Activated naive CD4-positive, alpha-beta T cell treated with anti-CD3 and anti-CD28 coated beads, Interleukin-2, amount 50 U/mL, for 72 hours (primary cell): ENCODE measurements at places on chromosomes 4 and X. TPM values are rescaled to one million over a fixed set of nuclear protein-coding genes. Genes with fewer than 3 reads are reported as not detected.
A peak's percentile ranks its signal among the peaks of the same experiment; 100 is the strongest.

The MAGEA4 gene
- total RNA-seq = not detected

The TMEM31 gene
- total RNA-seq = 0.49 TPM

The CT45A10 gene
- not detected for total RNA-seq

The GPC3 gene
- 0.66 TPM for total RNA-seq

The SCML1 gene
- 28.3 TPM for total RNA-seq

The KIT gene
- total RNA-seq = 0.08 TPM

The PLCXD1 gene
- total RNA-seq = 118 TPM

The RHOXF1 gene
- 0.80 TPM for total RNA-seq

DNA sequence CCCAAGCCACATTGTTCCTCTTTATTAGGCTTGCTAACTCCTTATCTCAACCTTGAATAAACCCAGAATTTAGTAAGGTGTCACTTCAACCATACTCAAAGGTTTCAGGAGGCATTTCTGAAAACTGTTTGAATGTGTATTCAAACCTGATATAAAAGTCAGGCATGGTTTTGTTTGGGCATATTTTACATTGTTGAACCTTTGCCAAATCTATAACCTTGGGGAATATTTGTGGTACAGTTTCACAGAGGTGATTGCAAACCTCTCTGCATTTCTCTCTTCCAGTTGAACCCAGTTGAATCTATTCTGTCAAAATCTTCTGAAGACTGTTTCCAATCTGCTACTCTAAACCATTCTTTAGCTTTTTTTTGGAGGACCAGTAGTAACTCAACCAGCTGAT lies 409.0 kb downstream of the TECRL start:
- no peak for DNase-seq

DNA sequence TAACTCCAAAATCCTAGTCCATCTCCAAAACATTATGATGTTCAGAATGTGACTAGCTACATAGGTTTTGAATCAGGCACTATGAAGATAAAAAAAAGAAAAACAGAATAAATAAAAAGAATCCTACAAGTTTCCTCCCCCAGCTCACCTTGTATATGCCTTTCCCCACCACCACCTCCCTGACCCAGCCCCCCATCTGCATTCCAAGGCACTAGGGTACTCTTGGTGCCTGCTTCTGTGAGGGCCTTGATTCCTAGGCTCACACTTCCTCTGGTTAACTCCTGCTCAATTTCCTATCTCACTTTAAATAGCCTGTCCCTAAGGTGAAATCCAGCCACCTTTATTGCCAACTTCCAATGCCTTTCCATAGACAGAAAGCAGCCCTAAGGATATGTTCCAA lies 178.7 kb upstream of the ATOH1 start:
- DNase-seq = no peak

- DNase-seq = no peak
Measured at GRCh38 chrX:4708970-4709760, 995.7 kb upstream of the PRKX start.

- no peak for DNase-seq
Measured at GRCh38 chr4:70945452-70946055, 43.4 kb downstream of the MOB1B start.

GRCh38 chr4:182062936-182063335 lies 180.3 kb upstream of the TENM3 start:
- DNase-seq = no peak

- DNase-seq = no peak
Measured at GRCh38 chr4:55437356-55437796, 41.6 kb downstream of the TMEM165 start.

DNA sequence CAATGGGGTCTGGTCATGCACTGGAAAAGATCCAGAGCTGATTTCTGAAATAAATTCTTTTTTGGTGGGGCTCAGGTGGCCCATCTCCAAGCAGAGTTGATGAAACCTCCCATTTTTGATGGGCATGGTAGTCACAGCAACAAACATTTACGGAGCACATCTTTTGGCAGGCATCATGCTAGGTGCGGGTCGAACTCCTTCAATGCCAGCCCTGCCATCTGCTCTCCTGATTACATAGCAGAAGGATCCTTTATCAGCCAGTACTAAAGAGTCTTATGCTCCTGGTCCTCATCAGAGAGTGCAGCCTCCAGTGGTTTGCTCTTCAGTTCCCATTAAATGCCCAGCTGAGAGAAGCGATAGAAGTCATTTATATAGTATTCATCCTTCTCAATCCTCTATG lies 121.7 kb downstream of the GRXCR1 start:
- DNase-seq = no peak

GRCh38 chrX:24842486-24842885 lies 148.8 kb downstream of the POLA1 start:
- DNase-seq = no peak

- peak; percentile 82 for DNase-seq
Measured at GRCh38 chrX:13092455-13092941, 48.1 kb upstream of the FAM9C start.

DNA sequence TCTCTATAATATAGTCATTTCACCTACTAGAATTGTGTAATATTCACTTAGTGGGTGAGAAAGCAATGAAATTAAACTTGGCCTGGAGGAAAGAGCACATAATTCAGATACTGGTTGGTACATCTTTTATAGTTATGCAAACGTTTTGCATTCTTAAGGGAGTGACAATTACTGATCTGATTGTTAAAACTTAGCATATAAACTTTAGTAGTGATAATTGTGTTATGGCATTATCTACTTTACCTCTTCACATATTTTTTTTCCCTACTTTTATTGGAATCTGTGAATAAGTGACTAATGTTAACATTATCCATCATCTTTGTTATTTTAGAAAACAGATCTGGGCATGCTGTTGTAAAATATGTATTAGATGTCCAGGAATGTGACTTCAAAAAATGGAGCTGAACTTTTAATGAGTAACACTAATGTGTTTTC lies 217.4 kb upstream of the GIMD1 start:
- no peak for DNase-seq

DNA sequence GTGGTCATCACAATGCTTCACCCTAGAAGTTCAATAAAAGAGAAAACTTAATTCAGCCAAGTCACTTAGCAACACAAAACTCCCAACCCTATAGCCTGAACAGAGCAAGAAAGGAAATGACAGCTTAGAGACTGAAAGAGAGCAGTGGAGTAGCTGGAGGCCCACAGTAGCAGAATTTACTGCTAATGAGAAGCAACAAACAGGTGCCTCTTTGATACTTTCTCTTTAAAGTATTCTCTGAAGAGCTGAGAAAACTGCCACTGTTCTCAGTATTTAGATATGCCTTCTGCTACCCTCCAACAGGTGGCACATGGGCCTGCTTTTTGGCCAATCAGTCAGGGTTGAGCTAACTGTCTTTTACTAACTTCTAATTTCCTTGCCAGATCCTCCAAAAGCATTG lies 240.0 kb downstream of the GPC3 start:
- DNase-seq = no peak

DNA sequence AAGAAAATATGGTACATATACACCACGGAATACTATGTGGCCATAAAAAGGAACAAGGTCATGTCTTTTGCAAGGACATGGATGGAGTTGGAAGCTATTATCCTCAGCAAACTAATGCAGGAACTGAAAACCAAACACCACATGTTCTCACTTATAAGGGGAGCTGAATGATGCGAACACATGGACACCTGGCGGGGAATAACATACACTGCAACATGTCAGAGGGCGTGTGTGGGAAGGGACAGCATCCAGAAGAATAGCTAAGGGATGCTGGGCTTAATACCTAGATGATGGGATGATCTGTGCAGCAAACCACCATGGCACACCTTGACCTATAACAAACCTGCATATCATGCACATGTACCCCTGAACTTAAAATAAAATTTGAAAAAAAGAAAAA lies 19.5 kb upstream of the CNKSR2 start:
- DNase-seq = no peak

GRCh38 chrX:28966331-28966730 lies 379.1 kb downstream of the IL1RAPL1 start:
- no peak for DNase-seq

GRCh38 chrX:31506360-31506759 lies 434.5 kb upstream of the FTHL17 start:
- DNase-seq = no peak

DNA sequence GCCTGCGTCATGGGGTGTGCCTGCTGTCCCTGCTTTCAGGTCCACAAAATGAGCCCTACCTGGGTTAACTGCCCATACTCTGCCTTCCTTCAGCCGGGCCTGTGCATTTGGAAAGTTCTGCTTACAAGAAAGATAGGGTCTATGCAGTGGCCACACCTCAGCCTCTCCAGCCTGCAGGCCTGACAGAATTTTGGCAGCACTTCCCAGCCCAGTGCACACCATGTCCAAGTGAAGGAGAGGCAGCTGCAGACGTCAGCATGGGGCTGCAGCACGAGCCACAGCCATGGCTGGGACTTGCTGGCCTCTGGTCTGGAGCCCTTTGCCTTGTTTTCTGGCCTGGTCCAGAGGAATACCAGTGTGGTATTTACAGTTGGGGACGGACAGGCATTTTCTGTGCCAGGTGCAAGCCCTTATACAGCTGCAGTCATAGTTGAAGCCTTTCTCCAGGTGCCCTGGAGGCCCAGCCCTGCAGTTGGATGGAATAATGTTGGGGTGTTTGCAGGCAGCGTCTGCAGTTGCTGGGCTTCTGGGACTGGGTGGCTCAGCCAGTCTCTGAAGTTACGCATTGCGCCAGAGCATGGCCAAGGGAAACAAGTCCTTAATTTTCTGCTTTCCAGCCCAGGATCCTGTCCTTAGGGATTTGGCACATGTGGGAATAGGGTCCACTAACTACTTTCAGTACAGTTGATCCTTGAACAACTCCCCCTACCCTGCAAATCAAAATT lies 26.2 kb downstream of the JADE1 start:
- DNase-seq = no peak

- DNase-seq = no peak
Measured at GRCh38 chr4:159016593-159017024, 86.3 kb upstream of the RAPGEF2 start.

- no peak for DNase-seq
Measured at GRCh38 chr4:106809076-106809475, 227.0 kb downstream of the DKK2 start.

DNA sequence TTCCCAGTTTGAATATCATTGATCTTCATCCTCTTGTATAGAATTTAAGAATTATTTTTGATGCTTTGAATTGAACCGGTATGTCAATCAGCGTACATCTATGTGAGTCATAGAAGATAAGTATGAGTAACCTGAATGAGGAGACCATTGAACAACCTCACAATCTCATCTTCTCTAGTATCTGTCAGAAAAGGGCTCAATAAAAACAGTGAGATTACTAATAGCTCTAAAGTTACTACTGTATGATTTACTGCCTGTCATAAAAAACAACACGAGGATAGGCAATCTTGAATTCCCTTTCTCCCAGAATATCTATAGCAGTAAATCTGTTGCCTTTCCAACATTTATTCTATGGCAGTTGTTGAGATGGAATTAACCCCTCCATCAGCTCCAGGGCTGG lies 36.1 kb downstream of the PHOX2B start:
- DNase-seq = no peak

DNA sequence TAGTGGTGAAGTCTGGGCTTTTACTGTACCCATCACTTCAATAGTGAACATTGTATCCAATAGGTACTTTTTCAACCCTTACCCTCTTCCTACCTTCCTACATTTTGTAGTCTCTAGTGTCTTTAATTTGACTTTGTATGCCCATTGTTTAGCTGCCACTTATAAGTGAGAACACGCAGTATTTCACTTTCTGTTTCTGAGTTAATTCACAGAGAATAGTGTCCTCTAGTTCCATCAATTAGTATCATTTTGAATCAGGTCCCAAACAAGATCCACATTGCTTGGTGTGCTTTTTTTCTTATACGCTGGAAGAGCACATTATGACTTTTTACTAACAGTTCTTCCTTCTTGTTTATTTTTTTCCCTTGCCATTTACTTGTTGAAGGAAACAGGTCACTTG lies 176.0 kb upstream of the WDFY3 start:
- no peak for DNase-seq

DNA sequence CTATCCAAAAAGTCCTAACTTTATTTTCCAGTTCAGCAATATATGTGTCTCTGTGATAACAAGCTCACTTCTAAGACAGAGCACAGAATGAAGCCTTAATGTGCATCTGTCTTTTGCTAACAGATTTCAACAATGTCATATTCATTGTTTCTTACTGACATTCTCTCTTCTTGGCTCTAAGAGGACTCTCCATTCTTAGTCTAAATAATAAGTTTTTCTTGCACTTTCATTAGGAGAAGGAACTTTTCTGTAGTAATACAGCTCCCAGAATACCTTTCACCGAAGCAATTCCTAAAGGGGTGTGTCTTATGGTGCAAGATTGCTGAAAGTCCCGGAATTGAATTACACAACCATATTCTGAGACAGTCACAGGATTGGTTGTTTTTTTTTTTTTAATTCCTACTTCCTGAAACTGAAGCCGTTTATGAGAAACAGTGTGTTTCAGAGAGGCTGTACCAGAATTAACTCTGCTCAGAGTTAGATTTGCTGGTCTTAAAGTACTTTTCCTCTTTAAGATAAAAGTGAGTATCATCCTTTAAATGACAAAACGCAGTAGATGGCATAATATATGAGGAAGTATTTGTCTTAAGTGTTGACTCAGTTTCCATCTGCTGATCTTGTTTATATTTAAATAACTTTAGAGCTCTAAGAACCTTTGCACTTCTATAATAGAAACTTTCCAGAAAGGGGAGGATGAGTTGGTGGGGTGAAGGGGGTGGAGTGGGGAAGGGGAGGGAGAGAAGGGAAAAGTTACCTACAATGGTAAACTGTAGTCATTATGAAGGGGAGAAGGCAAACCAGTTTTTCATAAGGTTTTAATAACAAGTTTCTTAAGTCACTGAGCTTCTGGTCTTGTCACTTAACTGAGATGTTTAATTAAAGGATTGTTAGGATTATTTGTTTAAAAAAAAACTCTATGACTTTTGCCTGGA lies at the start of gene ALPK1:
Gene ALPK1 (plus strand): TSS at position 421 of the 932 bp plus-strand sequence.
- DNase-seq = no peak

DNA sequence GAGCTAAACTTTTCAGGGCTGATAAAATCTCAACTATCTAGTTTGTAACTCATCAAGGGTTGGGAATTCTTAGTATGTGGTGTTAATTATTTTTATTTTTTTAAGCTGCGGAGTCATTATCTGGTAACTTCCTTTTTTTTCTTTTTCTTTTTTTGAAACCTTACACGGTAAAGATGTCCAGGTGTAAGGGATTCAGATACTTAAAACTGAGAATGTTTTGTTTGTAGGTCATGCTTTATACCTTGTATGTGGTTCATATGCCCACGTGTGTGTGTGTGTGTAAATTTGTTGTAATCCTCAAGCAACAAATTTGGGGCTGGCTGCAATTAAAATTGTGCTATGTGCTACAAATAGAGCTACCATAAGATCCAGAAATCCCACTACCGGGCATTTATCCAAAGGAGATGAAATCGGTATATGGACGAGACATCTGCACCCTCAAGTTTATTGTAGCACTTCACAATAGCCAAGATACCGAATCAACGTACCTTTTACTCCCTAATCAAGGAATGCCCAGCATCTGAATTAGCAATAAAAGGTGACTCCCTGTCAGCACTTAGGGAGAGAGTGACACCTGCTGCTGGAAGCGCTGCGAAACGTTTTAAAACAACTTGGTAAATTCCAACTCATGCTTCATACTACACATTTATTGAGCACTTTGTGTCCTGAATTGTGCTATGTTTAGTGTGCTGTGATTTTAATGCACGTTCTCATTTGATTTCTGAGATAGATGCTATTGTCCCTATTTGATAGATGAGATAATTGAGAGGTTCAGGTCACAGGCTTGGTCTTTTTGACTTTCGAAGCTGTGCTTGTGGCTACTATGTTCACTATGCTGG lies 16.1 kb downstream of the MSMO1 start:
- DNase-seq = no peak
